Fibroblast of mammary gland (primary cell): ENCODE measurements at places on chromosomes 3 and 15.

DNA sequence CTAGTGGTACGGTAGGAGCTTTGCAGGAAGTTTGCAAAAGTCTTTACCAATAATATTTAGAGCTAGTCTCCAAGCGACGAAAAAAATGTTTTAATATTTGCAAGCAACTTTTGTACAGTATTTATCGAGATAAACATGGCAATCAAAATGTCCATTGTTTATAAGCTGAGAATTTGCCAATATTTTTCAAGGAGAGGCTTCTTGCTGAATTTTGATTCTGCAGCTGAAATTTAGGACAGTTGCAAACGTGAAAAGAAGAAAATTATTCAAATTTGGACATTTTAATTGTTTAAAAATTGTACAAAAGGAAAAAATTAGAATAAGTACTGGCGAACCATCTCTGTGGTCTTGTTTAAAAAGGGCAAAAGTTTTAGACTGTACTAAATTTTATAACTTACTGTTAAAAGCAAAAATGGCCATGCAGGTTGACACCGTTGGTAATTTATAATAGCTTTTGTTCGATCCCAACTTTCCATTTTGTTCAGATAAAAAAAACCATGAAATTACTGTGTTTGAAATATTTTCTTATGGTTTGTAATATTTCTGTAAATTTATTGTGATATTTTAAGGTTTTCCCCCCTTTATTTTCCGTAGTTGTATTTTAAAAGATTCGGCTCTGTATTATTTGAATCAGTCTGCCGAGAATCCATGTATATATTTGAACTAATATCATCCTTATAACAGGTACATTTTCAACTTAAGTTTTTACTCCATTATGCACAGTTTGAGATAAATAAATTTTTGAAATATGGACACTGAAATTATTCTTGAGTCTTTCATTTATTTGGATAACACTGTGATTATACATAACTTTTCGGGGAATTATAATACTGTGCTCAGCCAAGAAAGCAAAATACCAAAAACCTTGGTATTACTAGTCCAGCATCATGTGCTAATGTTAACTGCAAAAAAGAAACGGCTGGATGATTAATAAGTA is 2.2 kb downstream of the SOX2 start:
- DNase-seq = no peak

DNA sequence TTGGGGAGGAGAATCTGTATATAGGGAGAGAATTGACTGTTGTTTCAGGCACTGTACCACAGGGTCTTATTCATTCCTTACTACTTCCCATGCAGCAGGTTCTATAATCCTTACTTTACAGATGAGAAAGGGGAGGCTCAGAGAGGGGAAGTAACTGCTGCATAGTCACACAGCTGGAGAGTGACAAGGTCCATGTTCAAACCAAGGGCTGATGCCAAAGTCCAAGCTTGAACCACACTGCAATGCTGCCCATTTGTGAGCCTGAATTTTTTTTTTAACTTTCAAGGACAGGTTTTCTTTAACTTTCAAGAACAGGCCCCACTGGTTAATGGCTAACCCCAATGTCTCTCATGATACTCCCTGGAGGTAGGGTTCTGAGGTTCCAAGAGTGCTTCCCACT is 26.2 kb downstream of the RBP2 start:
- DNase-seq = no peak

GRCh38 chr15:50053055-50053856 is 65.8 kb downstream of the ATP8B4 start:
- no peak for DNase-seq

- DNase-seq = peak; percentile 19
These were observed 49.5 kb upstream of the SLC9A9 start for GRCh38 chr3:143897576-143898295.

- no peak for DNase-seq
These were observed 150.7 kb downstream of the LRTM1 start for GRCh38 chr3:54777141-54777540.

GRCh38 chr15:70498096-70498626 is 265.2 kb downstream of the UACA start:
- no peak for DNase-seq

GRCh38 chr3:126501054-126501453 is 16.5 kb downstream of the UROC1 start:
- DNase-seq = no peak

DNA sequence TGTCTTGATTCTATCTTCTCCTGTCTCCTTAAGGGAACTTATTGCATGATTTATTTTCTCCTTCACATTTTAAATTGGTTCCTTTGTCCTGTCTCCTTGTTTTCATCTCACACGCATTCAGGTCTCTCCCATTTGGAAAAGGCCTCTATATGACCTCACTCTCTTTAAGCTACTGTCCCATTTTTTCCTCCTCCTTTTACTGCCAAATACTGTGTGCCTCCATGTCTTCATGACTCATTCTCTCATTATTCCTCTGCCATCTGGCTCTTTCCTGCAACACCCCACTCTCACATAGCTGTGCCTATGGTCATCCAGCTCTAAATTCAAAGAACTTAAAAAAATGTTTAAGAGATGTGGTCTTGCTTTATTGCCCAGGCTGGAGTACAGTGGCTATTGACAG is 48.0 kb downstream of the TYRO3 start:
- DNase-seq = peak; percentile 96

GRCh38 chr3:109152320-109152719 is 15.8 kb downstream of the C3orf85 start:
- DNase-seq = no peak

DNA sequence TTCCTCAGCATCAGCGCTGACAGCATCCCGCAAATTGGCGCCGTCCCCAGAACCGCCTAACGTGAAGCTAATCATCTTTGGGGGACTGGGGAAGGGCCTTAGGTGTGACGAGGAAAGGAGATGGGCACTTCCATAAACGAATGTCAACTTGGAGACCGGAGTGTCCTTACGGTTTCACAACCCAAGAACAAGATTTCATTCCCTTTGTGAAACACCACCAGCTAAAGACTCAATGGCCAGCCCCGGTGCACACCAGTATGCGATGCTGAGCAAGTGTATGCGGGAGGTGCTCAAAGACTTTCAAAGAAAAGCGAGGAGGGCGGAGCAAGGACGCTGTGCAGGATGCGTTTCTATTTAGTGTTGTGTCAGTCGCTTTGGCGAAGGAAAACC is 759 bp upstream of the TTBK2 start:
- peak; percentile 21 for DNase-seq

DNA sequence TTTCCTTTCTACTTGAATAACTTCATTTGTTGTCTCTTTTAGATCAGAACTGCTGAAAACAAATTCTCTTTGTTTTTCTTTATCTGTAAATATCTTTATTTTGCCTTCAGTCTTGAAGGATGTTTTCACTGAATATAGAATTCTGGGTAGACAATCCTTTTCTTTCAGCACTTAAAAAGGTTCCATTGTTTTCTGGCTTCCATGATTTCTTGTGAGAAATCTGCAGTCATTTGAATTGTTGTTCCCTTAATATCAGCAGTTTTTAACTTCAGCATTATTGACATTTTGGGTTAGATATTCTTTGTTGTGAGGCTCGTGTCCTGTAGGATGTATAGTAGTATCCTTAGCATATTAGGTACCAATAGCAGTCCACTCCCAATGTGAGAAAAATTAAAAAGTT is 65.8 kb downstream of the SV2B start:
- DNase-seq = no peak

DNA sequence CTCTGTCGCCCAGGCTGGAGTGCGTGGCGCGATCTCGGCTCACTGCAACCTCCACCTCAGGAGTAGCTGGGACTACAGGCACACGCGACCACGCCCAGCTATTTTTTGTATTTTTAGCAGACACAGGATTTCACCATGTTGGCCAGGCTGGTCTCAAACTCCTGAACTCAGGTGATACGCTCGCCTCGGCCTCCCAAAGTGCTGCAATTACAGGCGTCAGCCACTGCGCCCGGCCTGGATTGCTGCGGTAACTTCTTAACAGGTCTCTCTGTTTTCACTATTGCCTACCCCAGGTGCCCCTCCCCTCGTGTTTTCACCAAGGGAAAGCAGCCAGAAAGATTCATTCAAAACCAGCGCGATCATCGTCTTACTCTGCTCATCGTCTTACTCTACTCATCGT is 10.5 kb downstream of the ADAMTS7 start:
- DNase-seq = no peak

GRCh38 chr3:122263058-122263457 is 62.0 kb upstream of the CSTA start:
- no peak for DNase-seq

DNA sequence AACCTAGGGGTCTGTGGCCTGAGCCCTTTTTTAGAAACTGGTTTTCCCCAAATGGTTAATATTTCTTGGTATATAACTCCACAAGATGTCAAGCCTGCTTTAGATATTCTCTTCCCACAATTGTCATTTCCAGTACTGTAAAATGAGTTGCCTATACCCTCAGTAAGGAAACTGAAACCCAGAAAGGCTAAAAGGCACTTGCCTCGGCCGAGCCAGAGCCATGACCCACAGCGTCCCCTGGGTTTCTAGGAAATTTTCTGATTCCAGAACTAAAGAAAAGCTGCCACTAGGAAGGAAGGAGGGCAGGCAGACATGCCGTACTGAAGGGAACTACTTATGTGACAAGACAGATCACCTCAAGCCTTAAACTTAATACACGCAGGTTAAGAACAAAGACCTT is 59.1 kb downstream of the ATP8B4 start:
- DNase-seq = no peak

GRCh38 chr15:38091078-38091645 is 156.7 kb downstream of the TMCO5A start:
- no peak for DNase-seq

DNA sequence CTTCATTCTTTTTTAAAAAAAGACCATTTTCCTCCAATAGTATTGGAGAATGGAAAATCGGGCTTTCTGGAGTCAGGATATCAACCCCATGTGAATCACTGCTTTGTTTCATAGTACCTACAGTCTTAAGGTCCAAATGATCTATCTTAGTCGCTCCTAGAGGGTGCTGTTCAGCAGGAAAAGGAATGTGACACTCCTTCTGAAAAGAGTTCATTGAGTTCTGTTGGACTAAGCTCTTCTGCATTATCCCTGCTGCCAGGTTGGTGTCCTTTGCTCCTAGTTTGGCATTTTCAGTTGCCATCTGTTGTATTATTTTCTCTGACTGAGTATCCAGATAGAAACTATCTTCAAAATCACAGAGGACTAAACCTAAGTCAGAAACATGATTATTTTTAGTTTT is 57.2 kb downstream of the POLQ start:
- no peak for DNase-seq

DNA sequence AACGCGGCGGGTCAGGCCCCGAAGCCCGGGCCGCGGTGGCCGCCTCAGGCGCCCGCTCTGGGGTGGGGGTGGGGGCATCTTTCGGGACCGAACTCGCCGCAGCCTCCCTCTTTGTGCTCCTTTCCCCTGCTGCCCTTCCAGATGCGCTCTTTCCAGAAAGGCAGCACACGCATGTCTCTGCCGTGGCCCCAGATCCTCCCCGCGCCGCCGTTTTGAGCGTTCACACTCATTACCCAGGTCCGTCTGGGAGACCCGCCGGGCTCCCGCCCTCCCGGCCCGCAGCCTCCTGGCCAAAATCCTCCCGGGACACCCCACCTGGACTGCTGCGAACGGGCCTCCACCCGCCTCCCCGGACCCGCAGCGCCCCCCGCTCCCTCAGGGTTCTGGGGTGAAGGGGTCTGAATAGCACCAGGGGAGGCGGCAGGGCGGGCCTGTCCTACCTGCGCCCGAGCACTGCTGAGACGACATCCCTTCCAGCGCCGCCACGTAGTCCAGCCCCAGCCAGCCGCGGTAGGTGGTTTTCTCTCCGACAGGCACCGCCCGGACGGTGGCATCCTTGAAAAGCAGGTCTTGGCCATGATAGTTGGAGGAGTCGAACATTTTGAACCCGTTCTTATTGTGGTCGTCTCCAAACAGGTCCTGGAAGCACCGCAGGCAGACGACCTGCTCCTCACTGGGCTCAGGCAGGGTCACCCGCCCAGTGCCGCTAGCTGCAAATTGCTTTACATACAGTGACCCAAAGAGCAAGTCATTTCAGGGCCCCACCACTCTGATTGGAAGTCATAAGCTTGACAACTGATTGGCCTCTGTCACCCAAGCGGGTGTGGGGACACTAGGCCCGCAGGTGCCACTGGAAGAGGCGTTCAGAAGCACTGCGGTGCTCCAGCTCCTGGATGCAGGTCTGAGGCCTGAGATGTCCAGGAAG is 25.9 kb downstream of the MELTF start:
- DNase-seq = peak; percentile 9

DNA sequence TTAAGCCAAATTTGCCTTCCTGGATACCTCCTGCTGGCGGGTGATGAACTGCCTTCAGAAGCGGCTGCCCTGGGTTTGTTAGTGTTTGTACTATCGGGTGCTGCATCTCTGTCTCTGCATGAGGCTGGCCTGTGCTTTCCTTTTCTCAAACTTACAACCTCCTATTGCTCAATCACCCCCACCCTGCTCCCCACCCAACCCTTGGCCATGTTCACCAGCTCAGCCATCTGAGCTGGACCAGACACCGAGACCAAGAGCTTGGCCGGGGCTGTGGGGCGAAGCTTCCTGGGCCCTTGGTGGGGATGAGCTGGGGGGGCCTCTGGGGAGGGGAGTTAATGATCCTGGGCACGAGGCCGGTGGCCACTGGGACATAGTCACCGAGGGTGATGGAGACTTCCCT is 16.8 kb upstream of the FBLN2 start:
- DNase-seq = no peak

- no peak for DNase-seq
These were observed 12.5 kb downstream of the MYD88 start for GRCh38 chr3:38150780-38151528.
